Tibial nerve (tissue), 4 donors: ENCODE measurements at places on chromosomes 12 and 14. TPM values are rescaled to one million over a fixed set of nuclear protein-coding genes. Genes with fewer than 3 reads are reported as not detected.

DNA sequence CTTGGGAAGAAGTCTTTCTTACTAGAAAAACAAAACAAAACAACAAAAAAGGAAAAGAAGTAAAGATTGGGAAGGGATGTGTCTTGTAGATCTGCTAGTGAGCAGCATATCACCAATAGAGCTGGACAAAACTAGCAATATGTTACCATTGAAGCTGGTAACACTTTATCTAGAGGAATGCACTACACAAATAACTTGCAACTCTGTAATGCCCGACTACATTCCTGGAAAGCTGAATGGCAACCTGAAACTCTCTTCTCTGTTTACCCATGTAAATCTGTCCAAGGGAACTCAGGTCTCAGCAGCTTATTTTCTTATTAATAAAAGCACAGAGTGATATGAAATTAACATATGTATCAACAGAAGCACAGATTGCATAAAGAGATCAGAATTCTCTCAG, 624.4 kb downstream of the KCNH5 start:
- DNase-seq: no peak

GRCh38 chr14:75905147-75905904, 76.5 kb downstream of the TGFB3 start:
- DNase-seq: peak; percentile 78

GRCh38 chr14:68865542-68865941, 72.7 kb upstream of the ZFP36L1 start:
- DNase-seq: no peak

The CLEC1B gene
- not detected for total RNA-seq

The MFAP5 gene
- total RNA-seq: 703 TPM
